ENCODE measurements at places on chromosomes 1 and 21.

GRCh38 chr1:222413436-222413835 lies 134.5 kb downstream of the HHIPL2 start:
- DNase-seq = no peak

- DNase-seq = no peak
Observed at GRCh38 chr1:77859248-77859647, 29.2 kb upstream of the NEXN start.

- DNase-seq = no peak
Observed at GRCh38 chr21:40465382-40465781, 381.6 kb downstream of the DSCAM start.

GRCh38 chr21:38402795-38403194 lies 95.5 kb downstream of the ERG start:
- no peak for DNase-seq

DNA sequence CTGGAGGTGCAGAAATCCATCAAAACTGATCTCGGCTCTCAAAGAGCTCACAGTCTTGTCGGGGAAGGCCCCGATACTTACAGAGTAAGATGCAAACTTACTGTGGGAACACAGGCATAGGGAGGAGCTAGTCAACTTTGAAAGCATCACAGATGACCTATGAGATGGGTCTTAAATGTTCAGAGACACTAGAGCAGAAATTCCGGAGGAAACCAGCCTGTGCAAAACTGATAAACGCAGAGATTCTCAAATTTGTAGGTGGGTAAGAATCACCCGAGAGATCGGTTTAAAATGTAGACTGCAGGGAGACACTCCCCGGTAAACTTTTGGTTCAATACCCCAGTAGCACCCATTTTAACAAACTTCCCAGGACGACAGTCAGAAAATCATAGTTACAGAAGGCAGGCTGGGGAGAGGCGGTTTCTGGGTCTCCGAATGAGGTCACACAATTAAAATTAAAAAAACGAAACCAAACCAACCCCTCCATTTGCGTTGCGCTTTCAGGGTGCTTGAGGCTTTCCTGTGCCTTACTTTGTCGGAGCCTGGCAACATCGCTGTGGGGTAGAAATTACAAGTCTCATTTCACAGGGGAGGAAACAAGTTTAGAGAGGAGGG lies 755 bp upstream of the THRAP3 start:
- peak; percentile 79 for DNase-seq

DNA sequence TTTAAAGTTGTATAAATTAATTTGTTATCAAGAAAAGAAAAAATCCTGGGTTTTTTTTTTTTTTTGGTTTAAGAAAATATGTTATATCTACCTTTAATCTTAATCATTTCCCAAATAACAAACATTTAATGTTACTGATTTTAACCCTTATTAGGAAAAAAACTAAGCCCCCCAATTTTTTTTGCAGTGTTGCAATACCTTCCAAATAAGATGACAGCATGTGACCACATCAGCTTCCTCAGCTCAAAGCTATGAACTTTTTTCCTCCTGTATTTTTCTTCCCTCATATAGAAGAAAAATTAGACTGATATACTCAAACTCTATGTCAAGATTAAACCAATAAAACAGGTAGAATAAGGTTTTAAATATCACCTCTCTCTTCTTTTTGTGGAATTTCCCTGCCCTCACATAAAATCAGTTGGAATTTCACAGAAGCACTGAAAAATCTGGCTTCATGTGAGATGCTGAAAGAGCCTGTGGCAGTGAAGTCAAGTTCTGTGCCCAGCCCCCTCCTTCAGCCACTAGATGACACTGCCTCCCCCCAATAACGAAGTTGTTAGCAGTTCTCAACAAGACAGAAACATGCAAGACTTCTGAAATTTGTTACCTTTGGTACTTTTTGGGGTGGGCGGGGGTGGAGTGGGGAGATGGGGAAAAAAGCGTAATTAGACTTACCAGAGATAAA lies 9.6 kb upstream of the SMYD2 start:
- no peak for DNase-seq

GRCh38 chr1:181469829-181470228 lies 13.5 kb upstream of the CACNA1E start:
- peak; percentile 71 for DNase-seq

DNA sequence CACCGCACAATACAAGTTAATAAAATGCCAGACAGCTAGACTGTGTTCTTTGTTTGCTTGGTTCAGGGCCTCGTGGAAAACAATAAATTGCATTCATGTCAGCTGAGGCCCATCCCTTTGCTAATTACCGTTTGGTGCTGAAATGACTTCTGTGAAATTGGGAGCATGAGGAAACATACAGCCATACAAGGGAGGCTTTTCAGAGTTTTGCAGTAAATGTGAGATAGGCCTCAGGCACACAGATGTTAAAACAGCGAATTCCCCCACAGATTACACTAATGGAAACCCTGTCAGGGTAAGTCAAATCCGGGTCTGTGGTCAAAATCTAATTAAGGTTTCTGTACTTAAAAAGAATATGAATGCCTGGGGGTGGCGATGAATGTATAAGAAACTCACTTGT lies 173.5 kb upstream of the LMO4 start:
- DNase-seq = no peak

- no peak for DNase-seq
Observed at GRCh38 chr21:45175326-45176095, 101.1 kb downstream of the ADARB1 start.

GRCh38 chr1:150582371-150582770 lies 3.0 kb upstream of the MCL1 start:
- no peak for DNase-seq

DNA sequence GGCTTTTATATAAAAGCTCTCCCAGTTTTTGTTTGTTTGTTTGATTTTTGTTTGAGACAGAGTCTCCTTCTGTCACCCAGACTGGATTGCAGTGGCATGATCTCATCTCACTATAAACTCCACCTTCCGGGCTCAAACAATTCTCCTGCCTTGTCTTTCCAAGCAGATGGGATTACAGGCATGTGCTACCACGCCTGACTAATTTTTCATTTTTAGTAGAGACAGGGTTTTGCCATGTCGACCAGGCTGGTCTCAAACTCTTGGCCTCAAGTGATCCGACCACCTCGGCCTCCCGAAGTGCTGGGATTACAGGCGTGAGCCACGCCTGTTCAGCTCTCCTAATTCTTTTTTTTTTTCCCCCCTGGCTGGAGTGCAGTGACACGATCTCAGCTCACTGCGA lies 4.4 kb downstream of the PCAT6 start:
- DNase-seq = no peak

All from fibroblast of mammary gland (primary cell).